NCI-H2081 treated with DMSO at 0.1 percent for 48 hours (cell line): ENCODE measurements at places on chromosomes 13 and 19.

GRCh38 chr13:111919286-111919685 lies 147.7 kb upstream of the SOX1 start:
- no peak for DNase-seq

GRCh38 chr19:51179256-51179655 lies 37.2 kb downstream of the SIGLEC7 start:
- DNase-seq: no peak

DNA sequence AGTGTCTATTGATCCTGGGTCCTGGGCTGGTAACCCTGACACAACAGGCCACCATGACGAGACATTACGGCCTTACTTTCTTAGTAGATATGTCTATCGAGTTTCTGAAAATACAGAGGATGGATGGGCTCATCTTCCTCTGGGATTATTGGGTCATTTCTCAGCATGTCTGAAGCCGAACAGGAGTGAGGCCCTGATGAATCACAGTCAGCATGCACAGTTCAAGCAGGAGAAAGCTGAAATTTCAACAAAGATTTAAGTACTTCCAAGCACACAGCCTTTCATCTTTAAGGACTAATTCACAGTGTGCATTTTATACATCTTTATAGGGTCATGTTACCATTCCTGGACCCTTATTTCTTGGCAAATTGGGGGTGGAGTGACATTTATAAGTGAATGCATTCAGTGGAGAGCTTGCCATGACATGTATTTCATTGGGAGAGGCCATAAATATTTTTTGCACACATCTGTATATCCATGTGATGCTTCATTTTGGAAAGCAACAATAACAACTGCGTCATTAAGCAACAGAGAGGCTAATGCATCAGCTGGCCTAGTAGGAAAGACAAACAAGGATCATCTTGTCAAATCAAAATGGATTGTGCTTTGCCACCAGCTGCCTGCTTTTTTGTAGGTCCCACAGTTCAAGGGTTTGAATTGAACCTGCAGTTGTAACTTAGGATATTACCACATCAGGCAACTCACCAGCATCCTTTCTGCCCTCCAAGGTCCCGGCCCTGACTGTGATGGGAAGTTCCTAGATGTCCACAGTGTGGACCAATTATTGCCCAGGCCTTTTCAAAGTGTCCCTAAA lies 143.5 kb downstream of the DNAJC15 start:
- DNase-seq: no peak

GRCh38 chr19:40419780-40420179 lies 6.0 kb downstream of the SERTAD1 start:
- no peak for DNase-seq

DNA sequence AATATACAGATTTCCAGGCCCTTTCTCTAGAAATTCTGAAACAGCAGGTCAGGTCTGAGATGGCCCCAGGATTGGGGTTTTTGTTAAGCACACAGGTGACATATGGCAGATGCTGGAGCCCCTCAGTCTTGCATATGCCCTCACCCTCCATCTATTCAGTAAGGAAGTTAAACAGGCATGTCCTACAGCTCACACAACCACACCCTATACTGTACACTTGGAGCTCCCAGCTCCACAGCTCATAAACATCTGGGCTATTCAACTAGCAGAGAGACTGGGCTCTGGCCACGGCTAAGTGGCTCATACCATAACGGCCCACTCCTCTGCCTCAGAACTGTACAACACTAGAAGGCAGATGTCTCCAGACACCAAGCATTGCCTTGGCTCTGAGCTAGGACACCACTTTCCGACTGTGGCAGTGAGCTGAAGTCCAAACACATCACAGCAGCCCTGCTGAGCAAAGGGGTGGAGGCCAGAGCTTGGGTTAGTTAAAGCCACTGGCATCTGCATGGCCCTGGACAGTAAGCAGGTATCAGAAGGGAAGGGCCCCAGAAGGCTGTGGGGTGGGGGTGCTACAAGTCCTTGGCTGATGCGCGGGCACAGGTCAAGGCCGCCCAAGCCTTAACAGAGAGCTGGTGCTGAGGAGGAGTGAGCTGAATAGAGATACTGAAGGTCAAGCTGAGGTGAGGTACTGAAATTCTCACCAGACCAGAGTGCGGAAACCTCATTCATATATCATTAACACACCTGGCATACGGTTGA lies 79.1 kb downstream of the ABCC4 start:
- DNase-seq: no peak

DNA sequence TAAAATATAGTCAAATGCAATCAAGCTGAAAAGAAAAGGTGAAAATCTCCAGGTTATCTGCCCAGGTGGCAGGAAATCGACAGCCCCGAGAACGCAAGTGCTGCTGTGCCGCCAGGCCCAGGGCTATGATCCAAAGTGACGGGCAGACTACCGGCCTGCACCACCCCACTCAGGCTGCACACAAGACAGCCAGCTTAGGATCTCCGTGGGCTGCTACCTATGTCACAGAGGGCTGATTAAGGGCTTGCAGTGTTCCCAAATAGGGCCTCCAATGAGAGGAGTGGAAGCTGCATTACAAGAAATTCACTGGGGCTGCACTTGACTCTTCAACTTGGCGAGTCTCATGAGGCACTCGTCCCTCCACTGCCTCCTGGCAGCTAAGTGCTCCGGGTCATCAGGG lies 121.8 kb downstream of the CRYL1 start:
- DNase-seq: no peak

GRCh38 chr19:48190288-48190884 lies 19.9 kb downstream of the ZSWIM9 start:
- DNase-seq: peak; percentile 97

GRCh38 chr19:15178629-15179308 lies 22.0 kb downstream of the NOTCH3 start:
- no peak for DNase-seq

DNA sequence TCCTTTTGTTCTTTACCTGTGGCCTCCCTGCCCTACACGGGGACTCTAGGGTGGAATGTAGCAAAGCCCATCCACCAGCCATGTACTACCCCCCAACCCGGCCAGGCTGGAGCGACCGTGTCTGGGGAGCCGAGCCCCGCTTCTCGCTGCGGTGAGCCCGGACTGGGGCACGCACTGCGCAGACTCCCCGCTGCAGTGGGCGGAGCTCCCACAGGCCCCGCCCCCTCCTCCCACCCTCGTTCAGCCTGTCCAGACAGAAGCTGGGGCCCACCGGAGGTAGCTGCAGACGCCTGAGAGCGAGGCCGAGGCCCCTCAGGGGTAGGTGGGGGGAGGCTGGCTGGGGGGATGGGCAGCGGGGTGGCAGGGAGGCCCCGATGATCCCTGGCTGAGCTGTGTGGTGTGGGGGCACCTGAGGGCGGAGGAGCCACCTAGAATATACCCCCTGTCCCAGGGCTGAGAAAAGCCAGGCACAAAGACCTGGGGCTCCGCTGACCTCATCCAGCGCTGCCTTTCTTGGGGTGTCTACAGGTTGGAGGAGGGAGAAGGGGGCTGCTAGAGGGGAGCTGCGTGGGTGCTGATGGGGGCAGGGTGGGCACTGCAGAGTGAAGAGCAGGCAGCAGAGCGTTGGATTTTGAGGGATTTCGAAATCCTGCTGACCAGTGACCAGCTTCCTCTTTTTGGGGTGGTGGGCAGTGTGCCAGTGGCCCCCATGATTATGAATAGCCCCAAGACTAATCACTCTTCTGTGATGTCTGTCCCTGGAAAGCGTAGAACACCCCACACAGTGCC lies 17.3 kb downstream of the PLD3 start:
- no peak for DNase-seq

- DNase-seq: no peak
Observed at GRCh38 chr13:74251778-74252519, 117.7 kb upstream of the KLF12 start.

DNA sequence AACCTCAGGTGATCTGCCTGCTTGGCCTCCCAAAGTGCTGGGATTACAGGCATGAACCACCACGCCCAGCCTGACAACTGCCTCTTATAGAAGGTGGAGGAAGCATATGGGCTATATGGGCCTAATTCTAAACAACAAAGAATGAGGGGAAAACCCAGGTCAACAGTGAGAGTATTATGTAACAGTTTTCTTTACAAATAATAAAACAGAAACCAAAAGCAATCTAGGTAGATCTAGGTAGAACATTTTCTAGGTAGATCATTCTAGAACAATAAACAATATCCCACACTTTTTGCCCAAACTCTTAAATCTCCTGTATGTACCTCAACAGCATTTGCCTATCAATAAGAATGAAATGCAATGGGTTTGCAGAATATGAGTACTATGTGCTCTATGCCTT lies 267.4 kb downstream of the ABCC4 start:
- DNase-seq: no peak

DNA sequence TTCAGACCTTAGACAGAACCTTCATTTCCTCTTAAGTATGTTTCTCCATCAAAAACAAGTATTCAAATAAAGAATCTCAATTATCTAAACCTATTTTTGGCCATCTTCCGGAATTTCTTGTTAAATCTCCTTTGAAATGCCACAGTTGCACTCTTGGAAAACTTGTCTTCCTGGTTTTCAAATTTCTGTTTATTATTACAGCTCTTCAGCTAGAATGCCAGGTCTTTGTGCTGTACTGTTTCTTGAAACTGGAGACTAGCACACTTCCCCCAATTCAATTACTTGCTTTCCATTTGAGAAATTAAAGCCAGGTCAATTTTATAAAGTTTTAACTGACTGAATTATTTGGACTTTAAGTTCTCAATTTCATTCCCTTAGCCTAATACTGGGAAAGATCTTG lies 10.2 kb downstream of the KCNRG start:
- DNase-seq: no peak

DNA sequence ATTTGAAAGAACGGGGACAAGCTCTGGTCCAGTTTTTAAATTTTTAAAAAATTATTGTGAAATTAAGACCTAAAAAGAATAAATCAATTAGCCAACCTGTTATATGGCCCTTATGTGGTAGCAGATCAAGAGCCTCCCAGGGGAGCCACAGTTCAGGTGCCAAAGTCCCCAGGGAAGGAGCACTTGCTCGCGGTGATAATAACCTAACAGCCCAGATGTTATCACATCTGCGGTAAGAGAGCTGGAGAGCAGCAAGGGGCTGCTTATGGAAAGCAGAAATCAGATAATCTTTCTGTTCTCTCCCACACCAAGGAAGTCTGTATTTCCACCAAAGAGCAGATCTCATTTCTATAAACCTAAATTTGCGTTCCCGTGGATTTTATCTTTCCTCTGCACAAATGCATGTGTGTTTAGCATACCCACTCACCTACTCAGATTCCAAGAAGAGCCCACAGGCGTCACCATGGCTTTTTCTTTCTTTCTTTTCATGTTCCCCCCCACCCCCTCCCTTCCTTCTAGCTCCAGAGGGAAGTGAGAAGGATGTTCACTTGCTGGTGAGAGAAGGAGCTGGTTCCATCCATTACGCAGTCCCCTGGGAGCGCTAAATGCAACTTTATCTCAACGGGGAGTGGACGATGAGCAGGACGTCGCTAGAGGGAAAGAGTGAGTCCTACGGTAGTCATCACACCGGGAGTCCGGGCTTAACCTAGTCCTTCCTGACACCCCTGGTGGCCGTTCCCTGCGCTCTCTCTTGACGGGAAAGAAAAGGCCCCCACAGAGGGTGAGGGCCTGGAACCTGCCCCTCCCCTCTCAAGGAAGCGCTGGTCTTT lies 1.6 kb upstream of the POU4F1 start:
- DNase-seq: no peak

- DNase-seq: peak; percentile 48
Observed at GRCh38 chr19:4474514-4475022, 2.5 kb downstream of the HDGFL2 start.

GRCh38 chr13:51697855-51698254 lies 106.1 kb downstream of the DHRS12 start:
- no peak for DNase-seq

GRCh38 chr13:79512950-79513349 lies 32.0 kb downstream of the NDFIP2 start:
- no peak for DNase-seq

DNA sequence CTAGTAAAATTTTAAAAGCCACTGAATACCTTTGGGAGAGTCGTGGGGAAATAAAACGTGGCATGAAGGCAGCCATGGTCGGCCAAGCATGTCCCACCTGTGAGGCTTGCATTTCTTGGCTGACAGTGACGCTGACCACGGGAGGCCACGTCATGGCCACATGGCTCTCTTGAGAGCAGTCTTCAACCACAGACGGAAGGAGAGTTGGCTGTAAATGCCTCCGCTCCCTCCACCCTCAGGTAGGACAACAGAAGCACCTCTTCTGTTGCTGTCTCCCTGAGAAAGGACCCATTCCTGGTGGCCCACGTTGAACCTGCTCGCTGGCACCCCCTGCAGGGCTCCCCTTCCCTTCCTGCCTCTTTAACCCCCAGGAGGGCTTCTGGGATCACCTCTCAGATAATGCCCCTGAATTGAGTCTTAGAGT lies 10.6 kb upstream of the LRRC25 start:
- no peak for DNase-seq

GRCh38 chr13:90918536-90918935 lies 429.0 kb upstream of the MIR17HG start:
- DNase-seq: no peak

DNA sequence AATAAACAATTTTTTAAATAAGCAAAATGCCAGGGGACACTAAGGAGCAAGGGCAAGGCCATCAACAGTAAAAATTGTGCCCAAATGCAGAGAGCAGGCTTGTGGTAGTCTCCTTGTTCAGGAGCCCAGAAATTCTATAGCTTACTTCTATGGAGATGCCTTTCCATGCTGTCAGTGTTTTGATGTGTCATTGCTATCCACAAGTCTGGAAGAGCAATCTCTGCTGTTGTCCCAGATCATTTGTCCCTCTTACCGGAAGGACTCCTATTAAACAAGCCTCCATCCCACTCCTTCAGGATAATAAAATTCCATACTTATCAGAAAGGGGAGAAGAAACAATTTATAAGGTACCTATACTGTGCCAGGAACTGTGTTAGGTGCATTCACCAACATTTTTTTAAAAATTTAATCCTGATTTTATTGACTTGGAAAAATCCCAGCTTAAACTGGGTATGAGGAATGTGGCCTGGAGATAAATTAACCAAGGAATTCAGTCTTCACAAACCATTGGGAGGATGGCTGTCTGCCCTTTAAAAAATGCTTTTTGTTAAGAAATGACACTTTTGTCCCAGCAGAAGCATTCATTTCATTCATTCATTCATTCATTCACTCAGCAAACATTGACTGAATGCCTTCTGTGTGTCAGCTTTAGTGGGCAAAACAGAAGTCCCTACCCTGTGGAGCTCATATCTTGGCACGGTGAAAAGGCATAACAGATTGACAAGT lies 26.8 kb upstream of the CYSLTR2 start:
- no peak for DNase-seq

DNA sequence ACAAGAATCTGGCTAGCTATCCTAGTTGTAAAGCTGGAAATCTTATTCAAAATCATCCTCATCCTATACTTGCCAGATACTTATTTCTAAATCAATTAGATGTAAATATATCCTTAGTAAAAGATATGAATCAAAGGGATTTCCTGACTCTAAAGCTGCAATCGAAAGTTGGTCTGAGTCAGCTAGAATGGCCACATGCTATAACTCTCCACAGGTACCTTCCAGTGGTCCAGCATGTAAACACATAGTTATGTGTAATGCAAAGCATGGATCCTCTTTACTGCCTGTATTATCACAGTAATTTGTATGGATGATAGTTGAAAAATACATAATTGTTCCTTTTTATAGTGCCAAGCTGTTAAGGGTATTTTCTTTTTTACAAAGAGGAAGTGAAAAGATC lies 27.4 kb downstream of the SLITRK6 start:
- no peak for DNase-seq
